Stromal cell of bone marrow (primary cell): ENCODE measurements at places on chromosomes 16 and 17.
A peak's percentile ranks its signal among the peaks of the same experiment; 100 is the strongest.

DNA sequence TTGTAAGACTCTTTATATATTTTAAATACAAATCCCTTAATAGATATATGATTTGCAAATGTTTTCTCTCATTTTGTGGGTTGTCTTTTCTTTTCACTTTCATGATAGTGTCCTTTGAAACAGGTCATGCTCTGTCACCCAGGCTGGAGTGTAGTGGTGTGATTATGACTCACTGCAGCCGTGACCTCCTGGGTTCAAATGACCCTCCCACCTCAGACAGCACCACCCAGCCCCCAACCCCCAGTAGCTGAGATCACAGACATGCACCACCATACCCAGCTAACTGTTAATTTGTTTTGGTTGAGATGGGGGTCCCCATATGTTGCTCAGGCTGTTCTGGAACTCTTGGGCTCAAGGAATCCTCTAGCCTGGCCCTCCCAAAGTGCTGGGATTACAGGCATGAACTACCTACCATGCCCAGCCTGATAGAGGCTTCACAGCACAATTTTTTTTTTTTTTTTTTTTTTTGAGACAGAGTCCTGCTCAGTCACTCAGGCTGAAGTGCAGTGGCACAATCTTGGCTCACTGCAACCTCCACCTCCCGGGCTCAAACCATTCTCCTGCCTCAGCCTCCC is 18.5 kb upstream of the TMIGD1 start:
- no peak for DNase-seq

- DNase-seq = no peak
These were observed 4.2 kb upstream of the GFOD2 start for GRCh38 chr16:67723151-67723910.

- DNase-seq = no peak
These were observed 1.6 kb downstream of the SNAI3 start for GRCh38 chr16:88684569-88685155.

DNA sequence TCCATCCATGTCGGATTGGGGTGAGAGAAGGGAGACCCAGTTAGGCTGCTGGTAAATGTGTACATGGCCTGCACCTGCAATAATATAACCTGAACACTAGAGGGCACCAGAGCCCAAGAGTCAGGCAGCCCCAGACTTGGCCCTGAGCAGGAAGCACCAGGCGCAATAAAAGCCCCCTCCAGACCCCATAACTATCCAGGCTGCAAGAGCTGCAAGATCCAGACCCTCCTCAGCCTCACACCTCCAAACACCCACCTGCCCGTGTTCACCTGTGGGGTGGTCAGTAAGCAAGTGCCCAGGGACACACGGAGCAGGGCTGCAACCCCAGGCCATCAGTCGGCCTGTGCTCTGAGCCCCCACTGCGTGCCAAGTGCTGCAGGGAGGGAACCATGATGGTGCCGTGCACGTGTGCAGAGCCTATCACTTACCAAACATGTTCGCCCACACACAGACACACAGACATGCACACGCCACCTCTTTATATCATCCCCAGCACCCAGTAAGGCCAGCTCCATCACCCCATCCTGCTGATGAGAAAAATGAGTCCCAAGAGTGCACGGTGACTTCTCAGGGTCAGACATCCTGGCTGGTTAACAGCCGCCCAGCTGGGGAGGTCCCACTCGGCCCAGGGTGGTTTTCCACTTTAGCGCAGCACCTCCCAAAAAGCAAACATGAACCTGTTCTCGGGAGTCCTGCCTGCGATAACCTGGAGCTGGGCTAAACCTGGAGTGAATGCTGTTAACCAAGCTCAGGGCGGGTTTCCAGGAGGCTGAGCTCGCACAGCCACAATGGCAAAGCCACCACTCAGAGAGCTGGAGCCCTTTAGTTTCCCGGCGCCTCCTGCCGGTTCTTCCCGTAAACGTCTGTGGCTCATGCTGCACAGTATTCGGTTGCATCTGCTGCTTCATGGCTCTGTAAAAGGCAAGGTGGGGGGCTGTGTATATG is 439.8 kb downstream of the SOX9 start:
- no peak for DNase-seq

GRCh38 chr16:78100112-78100467 is 636 bp downstream of the WWOX start:
- DNase-seq = no peak

GRCh38 chr16:14445937-14446715 is 183.9 kb downstream of the PARN start:
- DNase-seq = no peak

GRCh38 chr16:4085405-4085970 is 30.8 kb downstream of the ADCY9 start:
- DNase-seq = no peak

- no peak for DNase-seq
These were observed 1.1 kb downstream of the ZNF423 start for GRCh38 chr16:49854796-49855203.

DNA sequence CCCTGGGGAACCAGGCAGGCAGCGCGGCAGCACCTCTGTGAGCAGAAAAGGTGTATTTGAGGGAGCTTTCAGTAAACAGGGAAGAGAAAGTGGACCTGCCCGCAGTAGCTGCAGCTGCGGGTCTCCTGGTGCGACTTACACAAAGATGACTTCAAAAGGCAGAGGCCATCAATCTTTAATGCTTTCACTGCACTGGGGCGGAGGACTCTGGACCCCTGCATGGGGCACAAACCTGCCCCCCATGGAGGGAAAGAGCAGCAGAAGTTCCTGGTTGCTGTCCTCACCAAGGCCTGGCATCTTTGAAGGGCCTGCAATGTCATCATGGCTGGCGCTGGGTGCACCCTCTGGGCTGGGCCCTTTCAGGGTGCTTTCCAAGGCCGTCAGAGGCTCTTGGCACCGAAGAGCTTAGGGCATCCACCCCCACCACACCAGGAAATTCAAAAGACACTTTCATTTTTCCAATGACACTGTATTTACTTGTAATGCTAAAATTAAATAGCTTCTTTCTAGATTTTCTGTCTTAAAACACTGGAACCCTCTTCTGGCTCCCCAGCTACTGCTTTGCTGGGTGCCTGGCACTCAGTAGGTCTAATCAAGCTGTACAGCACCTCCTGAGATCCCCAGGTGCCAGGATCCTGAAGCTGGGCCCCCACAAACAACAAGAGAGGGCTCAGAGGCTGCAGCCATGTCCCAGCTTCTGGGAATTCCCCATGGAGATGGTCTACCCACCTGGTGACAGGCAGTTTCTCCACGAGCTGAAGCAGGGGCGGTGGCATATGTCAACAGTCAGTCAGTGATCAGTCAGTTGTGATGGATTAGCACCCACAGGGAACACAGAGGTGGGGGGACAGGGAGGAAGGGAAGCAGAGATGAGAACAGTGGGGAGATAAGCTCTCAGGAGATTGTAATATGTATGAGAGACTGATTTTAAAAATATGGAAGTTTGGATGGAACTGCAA is 2.1 kb upstream of the CACNG1 start:
- DNase-seq = no peak

DNA sequence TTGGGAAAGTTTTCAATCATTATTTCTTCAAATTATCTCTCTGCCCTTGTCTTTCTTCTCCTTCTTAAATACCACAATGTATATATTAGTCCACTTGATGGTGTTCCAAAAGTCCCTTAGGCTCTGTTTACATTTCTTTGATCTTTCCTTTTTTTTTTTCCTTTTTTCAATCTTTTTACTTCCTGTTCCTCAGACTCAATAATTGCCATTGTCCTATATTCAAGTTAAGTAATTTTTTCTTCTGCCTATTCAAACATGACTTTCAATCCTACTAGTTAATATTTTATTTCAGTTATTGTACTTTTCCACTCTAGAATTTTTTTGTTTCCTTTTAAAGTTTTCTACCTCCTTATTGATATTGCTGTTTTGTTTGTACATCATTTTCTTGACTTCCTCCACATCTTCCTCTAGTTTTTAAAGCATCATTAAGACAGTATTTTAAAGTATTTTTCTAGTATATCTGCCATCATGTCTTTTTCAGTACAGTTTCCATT is 15.8 kb upstream of the UQCRC2 start:
- DNase-seq = no peak

DNA sequence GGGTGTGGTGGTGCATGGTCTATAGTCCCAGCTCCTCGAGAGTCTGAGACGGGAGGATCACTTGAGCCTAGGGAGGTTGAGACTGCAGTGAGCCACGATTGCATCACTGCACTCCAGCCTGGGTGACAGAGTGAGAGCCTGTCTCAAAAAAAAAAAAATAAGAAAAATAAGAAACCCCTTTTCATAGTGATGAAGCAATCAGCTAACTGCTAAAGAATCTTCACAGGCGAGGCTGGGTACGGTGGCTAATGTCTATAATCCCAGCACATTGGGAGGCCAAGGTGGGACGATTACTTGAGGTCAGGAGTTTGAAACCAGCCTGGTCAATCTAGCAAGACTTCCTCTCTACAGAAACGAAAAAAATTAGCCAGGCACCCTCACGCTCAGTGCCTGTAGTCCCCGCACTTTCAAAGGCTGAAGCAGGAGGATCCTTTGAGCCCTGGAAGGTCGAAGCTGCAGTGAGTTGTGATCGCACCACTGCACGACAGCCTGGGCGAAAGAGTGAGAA is 760 bp downstream of the SLFN12L start:
- DNase-seq = no peak

DNA sequence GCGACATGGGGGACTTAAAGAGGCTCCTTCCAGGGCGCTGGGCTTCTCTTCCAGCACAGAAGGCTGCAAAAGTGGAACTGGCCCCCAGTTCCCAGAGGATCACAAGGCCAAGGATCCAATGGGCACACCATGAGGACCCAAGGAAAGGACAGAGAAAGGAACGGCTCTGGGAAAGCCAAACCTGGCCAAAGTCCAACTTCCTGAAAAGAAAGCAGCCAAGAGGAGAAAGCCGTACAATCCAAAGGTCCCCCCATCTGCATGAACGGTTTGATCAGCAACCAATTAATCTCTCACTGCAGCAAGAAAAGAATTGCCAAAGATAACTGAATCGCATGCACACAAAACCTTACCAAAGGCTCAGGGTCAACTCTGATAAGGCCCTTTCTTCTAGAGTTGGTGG is 19.8 kb upstream of the ICAM2 start:
- DNase-seq = no peak

DNA sequence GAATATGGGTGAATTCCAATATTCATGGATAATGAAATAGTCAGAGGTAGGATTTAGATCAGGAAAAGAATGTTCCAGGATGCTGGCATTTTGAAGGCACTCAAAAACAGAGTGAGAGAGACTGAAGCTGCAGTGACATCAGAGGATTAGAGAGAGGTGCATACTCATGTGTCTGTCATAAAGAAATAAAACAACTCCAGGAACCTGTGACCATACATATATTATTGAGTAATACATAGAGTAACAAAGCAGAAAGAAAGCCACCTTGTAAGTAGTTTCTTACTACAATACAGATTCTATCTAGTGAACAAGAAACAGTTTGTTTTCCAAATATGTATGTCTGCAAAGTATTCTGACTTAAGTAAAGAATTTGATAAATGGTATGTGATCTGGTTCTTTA is 62.3 kb upstream of the PHOSPHO1 start:
- DNase-seq = no peak

DNA sequence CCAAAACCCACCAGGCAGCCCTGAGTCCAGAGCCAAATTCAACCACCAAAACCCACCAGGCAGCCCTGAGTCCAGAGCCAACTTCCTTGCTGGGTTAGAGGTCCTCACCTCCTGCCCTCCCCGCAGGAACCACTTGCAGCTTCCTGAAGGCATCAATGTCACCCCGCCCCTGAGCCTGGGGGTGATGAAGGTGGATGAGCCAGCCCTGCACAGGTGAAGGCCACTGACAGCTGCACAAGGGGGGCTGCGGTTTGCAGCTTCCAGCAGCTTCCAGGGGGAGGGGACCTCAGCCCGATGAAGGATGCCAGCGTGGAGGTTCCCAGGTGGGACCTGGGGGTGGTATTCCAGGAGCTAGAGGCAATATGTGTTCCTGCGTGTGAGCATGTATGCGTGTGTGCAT is 7.6 kb upstream of the CSNK1D start:
- no peak for DNase-seq

DNA sequence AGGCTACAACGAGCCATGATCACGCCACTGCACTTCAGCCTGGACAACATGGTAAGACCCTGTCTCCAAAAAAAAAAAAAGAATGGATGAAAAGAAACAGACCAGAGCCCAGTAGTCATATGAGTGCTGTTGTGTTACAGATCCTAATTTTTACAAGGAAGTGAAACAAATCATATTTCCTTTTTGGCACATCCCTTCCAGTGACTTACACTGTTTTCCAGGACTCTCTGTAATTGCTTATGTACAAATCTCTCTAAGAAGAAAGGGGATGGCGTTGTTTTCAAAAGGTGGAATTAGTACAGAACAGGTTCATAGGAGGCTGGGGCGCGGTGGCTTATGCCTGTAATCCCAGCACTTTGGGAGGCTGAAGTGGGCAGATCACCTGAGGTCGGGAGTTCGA is 19.8 kb upstream of the ZNF594 start:
- no peak for DNase-seq

GRCh38 chr16:55436587-55436986 is 42.4 kb upstream of the MMP2 start:
- DNase-seq = no peak

DNA sequence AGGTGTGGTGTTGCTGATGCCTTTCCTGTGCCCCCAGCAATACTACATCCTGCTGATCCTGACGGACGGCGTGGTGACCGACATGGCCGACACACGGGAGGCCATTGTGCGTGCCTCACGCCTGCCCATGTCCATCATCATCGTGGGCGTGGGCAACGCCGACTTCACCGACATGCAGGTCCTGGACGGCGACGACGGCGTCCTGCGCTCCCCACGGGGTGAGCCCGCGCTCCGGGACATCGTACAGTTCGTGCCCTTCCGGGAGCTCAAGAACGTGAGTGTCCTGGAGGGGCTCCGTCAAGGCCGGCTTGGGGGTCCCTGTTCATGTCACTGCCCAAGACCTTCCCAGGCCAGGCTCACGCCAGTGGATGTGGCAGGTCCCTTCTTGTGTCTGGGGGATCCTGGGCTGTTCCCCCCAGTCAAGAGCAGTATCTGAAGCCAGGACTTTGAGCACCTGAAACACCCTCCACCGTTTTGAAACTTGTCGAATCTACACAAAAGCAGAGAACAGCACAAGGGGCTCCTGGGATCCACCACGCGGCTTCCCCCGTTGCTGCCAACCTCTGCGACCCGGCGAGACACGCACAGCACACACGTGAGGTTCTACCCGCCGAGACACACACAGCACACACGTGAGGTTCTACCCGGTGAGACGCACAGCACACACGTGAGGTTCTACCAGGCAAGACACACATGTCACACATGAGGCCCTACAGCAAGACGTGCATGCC is 17.9 kb upstream of the DPEP1 start:
- DNase-seq = no peak

- peak; percentile 49 for DNase-seq
These were observed 8.0 kb upstream of the WFDC1 start for GRCh38 chr16:84286578-84287240.

DNA sequence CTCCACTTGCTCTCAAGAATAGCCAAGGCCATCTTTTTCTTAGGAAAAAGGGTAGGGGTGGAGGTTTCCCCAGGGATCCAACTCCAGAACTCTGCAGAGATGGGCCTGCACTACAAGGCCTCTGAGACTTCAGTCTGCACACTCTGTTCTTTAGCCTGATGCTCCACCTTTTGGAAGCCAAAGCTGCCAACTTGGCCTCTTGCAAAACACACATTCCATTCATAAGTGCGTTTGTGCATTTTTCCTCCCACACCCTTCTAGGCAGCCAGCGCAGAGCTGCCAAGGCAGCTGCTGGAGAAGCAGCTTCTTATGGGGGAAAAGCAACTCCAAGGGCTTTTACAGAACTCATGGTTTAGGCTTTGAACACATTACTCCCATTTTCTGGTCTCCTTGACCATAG is 45.3 kb downstream of the REXO5 start:
- DNase-seq = peak; percentile 84

GRCh38 chr17:42345396-42346073 is 42.7 kb downstream of the STAT3 start:
- no peak for DNase-seq
